ENCODE measurements at places on chromosomes 7 and 10.

- no peak for DNase-seq
These were observed 286.2 kb downstream of the PLXNA4 start for GRCh38 chr7:132290021-132290420.

GRCh38 chr10:116868722-116869121 is 19.4 kb downstream of the ENO4 start:
- DNase-seq: no peak

GRCh38 chr10:87622314-87623004 is 37.2 kb upstream of the PAPSS2 start:
- DNase-seq: no peak

GRCh38 chr7:87345962-87346371 is 503 bp downstream of the CROT start:
- DNase-seq: no peak

- no peak for DNase-seq
These were observed 157.0 kb downstream of the TAX1BP1 start for GRCh38 chr7:27897001-27897400.

- peak; percentile 48 for DNase-seq
These were observed 6.9 kb upstream of the CYP2E1 start for GRCh38 chr10:133520193-133520738.

DNA sequence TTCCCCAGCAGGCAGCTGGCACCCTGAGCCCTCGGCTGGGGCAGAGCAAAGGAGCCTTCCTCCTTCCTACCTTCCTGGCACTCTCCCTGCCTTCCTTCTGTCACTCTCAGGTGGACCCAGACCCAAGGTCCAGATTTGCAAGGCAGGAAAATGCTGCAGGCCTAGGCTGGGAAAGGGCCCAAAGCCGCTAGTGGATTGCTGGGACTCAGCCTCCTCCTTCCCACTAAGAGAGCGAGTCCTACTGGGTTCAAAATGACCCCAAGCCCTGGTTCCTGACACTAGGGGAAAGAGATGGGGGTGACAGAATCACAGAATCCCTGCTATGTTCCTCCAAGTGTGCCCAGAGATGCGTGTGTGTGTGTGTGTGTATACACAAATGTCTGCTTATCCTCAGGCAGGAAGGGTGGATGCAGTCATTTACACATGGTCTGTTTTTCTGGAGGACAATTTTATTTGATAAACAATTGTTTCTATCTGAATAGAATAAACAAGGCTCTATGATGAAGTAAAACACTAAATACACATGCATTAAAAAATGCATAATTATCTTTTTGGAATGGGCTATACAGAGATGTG is 1.3 kb upstream of the PLAU start:
- no peak for DNase-seq

Measured in RPMI7951 (cell line).